ENCODE measurements at places on chromosomes 1 and 21.

DNA sequence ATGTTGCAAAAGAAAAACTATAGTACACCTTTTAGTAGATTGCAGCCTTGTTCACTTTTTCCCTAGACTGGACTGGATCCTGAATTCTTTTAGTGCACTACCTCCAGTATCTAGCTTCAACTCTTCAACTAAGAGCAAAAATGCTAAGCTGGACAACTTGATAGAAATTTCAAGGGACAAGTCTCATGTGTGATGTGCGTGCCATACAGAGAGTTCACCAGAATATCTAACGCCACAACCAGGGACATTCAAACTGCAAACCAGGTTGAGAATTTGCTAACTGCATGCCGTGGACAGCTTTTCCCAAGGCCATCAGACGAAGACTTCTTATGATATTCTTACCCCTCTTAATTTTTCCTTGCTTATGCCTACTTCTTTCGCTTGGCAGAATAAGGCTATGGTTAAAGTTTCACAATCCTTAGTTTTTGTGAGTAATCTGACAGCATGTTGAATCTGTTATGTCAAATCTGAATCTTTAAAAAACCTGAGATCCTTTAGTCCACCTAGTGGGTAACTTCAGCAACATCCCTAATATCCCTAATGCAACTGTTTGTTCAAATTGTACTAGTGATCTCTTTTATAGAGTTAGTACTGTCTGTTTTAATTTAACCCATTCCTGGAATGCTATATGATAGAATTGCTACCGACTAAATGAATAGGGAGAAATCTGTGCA lies 66.4 kb downstream of the DDAH1 start:
- no peak for DNase-seq

DNA sequence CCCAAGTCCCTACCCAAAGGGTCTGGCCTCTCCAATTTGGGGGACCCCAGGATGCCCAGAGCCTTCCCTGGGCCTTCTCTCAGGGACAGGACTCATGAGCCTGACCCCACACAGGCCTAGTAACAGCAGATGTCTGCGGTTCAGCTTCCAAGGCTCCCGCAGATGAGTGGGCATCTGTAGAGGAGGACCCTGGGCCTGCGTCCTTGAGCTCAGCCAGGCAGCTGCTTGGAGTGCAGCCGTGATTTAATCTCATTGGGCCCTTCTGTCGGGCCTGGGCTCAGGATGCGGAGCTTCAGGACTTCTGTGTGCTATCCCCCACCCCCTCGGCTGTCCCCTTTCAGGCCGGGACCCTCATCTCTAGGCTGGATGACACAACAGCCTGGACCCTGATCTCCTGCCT lies 35.4 kb downstream of the IGSF21 start:
- no peak for DNase-seq

- DNase-seq = no peak
Observed at GRCh38 chr21:41874611-41875010, 4.5 kb downstream of the PRDM15 start.

GRCh38 chr1:21659099-21659923 lies 9.8 kb downstream of the RAP1GAP start:
- peak; percentile 66 for DNase-seq

DNA sequence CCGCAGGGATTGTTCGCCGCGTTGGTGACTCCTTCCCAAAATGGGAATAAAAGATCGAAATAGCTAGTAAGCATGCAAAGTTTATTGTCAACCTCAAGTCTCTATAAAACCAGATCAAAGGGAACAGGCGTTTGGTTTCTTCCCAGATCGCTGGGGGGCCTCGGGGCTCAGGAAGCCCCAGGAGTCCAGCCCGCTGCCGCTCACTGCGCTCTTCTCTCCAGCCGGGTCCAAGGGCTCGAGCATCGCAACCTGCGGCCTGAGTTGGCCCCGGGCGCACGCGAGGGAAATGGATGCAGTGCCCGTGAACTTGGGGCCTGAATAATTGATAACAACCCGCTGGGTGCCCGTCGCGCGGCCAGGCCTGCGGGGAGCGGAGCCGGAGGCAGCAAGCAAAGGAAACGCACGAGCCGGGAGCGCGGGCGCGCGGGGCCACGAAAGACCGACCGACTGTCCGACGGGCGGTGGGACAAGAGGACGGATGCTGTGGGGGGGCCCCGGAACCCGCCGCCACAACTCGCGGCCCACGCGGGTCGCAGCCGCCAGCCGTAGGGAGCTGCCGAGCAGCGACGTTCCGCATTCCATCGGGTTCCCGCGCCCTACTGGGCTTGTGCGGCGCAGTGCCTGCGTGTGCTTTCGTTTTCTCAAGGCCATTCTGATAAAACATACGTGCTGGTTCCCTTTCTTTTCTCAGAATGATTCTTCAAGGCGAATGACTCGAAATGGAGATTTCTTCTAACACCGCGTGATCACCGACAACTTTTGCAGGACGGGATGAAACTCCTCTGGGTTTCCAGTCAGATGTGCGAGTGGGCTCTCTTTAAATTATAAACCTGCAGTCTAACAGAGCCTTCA lies 14.0 kb upstream of the ALX3 start:
- DNase-seq = no peak

DNA sequence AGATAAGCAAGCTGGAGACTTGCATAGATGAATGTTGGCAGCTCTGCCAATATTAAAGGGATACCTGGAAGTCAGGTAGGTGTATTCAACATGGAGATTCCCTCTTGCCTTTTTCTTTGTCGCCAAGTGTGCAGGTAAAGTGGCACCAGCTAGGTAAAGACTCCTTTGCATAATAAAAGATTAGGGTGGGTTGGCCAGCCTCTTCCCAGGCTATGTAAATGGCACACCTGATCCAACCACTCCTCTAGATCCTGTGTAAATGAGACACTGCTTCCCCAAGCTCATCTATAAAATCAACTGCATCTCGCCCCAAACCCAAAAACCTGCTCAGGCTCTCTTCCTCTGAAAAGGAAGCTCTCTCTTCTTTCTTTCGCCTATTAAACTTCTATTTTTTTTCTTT lies 100.8 kb upstream of the DSCAM start:
- no peak for DNase-seq

GRCh38 chr1:30887485-30888315 lies 20.9 kb downstream of the SDC3 start:
- no peak for DNase-seq

- DNase-seq = no peak
Observed at GRCh38 chr1:214280386-214281020, 456 bp upstream of the SMYD2 start.

DNA sequence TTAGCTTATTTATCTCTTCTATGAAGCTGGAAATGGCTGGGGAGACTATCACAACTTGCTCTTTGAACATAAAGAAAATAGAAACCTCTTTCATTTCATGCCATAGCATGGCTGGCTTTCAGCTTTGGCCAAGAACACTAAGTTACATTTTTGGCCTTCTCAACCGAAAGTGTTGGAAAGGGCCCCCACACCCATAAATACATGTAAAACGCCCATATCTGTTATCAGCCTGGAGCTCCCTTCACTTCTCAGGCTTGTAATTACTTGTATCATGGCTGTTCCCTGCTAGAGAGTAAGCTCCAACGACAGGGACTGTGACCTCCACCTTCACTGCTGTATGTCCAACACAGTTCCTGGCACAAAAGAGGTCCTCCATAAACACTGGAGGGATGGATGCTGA lies 12.7 kb upstream of the EIF4G3 start:
- DNase-seq = no peak

- no peak for DNase-seq
Observed at GRCh38 chr1:15289251-15289651, 42.2 kb downstream of the FHAD1 start.

DNA sequence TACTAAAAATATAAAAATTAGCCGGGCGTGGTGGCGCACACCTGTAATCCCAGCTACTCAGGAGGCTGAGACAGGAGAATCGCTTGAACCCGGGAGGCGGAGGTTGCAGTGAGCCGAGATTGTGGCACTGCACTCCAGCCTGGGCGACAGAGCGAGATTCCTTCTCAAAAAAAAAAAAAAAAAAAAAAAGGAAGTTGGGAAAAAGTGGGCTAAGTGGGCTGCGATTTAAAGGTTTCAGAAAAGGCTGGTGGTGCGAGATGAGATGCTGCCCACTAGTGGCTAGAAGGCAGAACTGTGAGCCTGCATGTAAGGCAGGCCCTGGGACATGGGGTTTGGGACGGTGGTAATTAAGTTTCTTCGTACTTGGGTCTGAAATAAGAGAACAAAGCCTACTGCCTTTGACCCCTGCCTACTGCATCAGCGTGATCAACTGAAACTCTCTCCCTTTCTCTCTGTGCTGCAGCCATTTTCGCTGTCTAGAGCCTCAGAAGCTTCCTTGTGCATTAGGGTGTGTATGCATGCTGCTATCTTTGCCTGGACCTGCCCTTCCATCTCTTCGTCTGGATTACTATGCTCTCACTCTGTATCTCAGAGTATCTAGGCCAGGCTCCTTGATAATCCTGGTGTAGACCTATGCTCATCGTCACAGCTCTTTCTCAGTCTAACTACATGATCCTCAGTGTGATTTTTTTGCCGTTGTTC lies 12.4 kb downstream of the FMOD start:
- DNase-seq = peak; percentile 53

DNA sequence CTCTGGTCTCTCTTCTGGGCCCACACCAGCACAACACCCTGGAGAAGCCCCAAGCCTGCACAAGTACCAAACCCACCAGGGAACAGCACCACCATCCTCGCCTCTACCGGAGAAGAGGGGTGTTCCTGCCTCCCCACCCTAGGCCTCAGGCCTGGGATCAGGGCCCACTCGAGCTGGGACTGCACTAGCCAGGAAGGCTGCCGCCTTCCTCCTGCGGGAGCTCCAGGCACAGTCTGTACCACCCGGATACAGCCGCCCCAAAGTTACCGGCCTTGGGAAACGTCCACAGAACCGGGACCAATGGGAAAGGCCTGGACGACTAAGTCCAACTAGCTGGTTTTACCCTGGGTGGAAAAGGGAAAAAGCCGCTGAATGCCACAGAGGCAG lies 3.4 kb downstream of the TAL1 start:
- no peak for DNase-seq

DNA sequence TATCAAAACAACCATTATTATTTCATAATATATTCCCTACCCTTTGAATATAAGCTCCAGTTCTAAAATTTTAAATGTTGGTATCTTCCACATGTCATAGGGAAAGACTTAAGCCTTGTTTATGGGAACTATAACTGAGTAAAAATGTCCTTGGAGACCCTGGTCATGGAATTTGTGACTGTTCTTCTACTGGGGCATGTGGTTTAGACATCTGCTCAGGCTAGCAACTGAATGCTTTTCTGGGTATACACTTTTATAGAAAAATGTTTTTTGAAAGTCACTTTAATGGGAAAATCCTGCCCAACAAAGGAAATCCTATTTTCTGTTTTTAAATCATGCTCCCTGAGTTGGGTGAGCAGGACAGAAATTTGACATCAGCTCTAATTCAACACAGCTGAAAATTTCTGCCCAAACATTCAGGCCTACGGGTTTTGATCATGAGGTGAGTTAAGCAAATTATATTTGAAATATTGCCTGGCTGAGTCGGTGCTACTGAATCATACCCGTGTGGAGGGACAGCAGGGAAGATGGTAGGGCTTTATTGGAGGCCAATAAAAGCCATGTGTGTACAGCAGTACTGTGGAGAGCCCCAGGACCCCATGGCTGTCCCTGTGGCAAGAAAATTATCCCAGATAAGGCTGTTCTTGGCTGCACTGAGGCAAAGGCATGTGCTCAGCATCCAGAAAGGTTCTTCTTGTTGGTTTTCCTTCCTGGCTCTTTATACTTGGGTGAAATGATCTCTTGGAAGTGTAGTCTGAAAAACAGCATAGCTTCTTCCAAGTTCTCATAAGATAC lies 391.8 kb downstream of the DISC1 start:
- no peak for DNase-seq

DNA sequence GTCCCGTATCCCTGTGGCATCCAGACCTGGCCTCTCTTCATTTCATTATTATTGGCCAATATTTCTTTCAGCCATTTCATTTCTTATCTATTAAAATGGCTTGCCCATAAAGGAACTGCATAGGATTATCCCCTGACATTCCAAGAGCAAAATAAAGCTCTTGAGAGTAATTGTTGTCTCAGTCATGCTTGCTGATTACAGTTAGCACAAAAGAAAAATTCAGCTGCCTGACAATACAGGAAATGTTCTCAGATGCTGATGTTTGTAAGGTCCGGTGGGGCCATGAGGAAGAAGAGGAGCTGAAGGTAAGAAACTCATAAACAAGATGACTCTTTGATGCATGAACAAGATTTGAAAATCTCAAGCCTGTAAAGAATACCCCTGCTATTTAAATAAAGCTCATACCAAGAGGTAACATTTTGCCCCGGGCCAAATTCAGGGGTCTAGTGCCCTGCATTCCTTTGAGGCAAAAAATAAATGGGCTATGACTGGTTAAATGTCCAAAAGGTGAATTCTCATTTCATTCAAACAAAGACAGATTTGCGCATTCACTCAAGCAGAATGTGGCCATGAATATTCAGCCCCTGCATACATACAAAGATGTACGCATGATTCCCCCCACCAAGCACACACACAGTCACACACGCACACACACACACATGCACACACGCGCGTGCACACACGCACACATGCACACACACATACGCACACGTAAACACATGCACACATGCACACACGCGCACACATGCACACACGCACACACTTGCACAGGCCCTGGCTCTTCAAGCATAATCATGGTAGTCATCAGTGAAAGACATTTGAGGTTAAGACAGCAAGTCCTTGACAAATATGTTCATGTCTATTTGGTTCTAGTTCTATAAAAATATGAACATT lies 44.8 kb downstream of the KCNJ15 start:
- no peak for DNase-seq

DNA sequence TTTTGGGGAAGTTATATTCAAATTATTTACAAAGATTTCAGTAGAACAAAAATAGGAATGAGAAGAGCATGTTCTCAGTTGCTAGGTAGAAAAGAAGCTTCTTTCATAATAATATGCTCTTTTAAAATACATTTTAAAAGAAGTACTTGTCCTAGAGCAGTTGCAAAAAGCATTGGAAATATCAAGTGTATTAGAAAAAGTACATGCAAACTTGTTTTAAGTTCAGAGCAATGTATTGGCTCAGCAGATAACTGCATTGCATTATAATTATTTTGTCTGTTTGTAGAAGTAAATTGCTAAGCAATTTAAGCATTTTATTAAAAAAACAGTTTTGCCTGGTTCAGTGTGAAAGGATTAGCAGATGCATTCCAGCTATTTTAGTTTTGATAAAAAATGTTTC lies 806.4 kb downstream of the USP25 start:
- no peak for DNase-seq
